Adrenal gland (tissue), 19 donors: ENCODE measurements at places on chromosomes 6 and 20. TPM values are rescaled to one million over a fixed set of nuclear protein-coding genes. Genes with fewer than 3 reads are reported as not detected.

The GPLD1 gene
- 1.5 TPM for total RNA-seq

The SKIC2 gene
- total RNA-seq = 43.2 TPM

The CST4 gene
- total RNA-seq = not detected

The RAD21L1 gene
- not detected for total RNA-seq

The WFDC12 gene
- not detected for total RNA-seq

The SMPDL3A gene
- total RNA-seq = 37.8 TPM

The LINC00237 gene
- not detected for total RNA-seq

The PROKR2 gene
- not detected for total RNA-seq

The FAM184A gene
- 0.91 TPM for total RNA-seq

The OR2J3 gene
- not detected for total RNA-seq
